ENCODE measurements at places on chromosomes 1 and 21. TPM values are rescaled to one million over a fixed set of nuclear protein-coding genes. Genes with fewer than 3 reads are reported as not detected.

Gene SPOCD1
- not detected for total RNA-seq

GRCh38 chr1:236083650-236084385 lies 18.9 kb upstream of the NID1 start:
- no peak for DNase-seq

- DNase-seq, result no peak
Observed at GRCh38 chr1:182570611-182570970, 18.5 kb downstream of the RNASEL start.

- DNase-seq, result no peak
Observed at GRCh38 chr1:16145662-16146278, 10.1 kb downstream of the EPHA2 start.

All from T-cell (primary cell).